ENCODE measurements at places on chromosomes 1 and 21.

DNA sequence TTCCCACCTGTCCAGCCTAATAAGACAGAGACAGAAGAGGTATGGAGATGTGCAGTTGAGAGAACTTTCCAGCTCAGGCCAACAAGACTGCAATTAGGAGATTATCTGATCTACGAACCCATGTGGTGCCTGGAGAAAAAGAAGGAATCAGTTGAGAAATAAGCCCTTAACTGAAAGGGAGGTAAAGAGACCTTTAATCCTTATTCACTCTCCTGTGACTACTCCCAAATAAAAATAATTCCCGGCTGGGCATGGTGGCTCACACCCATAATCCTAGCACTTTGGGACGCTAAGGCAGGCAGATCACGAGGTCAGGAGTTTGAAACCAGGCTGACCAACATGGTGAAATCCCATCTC, 31.9 kb upstream of the SARS1 start:
- DNase-seq, result no peak

GRCh38 chr1:182035097-182035770, 26.3 kb downstream of the ZNF648 start:
- DNase-seq, result no peak

- DNase-seq, result no peak
Measured at GRCh38 chr1:171351961-171352360, 38.0 kb downstream of the FMO4 start.

- DNase-seq, result no peak
Measured at GRCh38 chr1:102821707-102822106, 286.6 kb downstream of the COL11A1 start.

DNA sequence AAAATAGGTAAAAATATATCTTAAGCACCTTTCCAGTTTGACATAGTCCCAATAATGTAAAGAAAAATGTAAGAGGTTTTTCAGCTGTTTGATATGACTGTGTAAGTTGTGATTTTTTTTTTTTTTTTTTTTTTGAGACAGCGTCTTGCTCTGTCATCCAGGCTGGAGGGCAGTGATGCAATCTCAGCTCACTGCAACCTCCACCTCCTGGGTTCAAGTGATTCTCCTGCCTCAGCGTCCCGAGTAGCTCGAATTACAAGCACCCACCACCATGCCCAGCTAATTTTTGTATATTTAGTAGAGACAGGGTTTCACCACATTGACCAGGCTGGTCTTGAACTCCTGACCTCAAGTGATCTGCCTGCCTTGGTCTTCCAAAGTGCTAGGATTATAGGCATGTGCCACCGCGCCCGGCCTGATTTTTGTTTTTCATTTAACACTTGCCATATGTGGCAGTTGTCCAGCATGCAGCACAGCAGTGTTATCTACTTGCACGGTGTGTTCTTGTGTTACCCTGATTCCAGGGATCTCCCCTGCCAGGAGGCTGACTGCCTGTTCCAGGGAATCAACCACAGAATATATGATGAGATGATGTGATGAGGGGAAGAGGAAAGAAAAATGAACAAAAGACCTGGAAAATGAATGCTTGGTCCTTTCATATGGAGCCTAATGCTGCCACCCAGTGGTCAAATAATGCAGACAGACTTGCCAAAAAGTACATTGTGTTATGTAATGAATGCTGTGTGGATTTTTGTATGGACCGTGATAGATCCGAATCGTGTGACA, 79.0 kb downstream of the RAVER2 start:
- peak; percentile 10 for DNase-seq

DNA sequence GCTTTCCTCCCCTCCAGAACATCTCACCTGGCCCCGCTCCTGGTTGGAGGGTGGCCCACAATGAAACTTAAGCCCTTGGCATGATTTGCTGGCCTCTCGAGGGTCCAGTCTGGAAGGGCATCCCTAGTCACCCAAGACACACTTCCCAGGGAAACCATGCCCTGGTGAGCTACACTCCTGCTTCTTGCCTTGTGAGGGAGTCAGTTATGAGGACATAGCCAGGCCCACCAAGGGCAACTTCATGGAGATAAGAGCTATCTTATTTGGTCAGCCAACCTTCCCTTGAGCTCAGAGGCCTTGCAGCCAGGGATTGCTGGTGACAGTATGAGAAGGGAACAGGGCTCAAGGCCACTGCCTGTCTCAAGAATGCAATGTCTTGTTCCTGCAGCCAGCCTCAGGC, 9.7 kb downstream of the TNR start:
- no peak for DNase-seq

DNA sequence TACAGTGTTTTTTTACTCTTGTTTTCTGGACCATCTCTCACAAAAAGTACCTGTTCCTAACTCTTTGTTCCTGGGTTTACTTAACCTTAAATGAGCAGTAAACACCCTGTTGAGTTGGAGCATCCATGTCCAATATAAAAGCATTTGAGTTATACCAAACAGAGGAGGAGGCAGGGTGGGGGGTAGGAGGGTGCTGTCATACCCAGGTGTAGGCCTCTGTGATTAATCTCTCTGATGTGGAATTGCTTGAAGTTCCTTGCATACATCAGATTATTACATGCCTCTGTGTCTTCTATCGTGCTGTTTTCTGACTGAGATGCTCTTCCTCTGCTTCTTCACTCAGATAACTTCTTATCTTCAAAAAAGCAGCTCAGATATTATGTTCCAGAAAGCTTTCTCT, 28.1 kb upstream of the RGS18 start:
- DNase-seq, result no peak

DNA sequence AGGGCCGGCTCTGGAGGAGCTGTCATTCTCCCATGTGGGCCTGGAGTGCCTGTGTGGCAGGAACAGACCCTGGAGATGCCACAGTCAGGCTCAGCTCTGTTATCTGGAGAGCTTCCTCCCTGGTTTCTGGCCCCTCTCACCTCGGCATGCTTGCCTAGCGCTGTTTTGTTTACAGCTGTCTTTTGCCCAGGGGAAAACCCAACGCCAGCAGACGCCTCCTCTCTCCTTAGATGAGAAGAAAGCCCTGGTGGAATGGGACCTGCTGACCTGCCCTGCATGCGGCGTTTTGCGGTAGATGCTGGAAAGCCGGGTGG, 104.9 kb downstream of the CRYAA start:
- DNase-seq, result no peak

- DNase-seq, result no peak
Measured at GRCh38 chr1:18203645-18204044, 96.0 kb downstream of the IGSF21 start.
